Central memory CD4-positive, alpha-beta T cell (primary cell): ENCODE measurements at places on chromosomes 7 and 10.

- DNase-seq = no peak
Observed at GRCh38 chr7:107660381-107661080, at the start of gene SLC26A4. Gene SLC26A4 (plus strand): TSS chr7:107660828. CDS start chr7:107661642, 814 bp downstream.

- no peak for DNase-seq
Observed at GRCh38 chr7:7565746-7566650, 686 bp upstream of the MIOS start.

DNA sequence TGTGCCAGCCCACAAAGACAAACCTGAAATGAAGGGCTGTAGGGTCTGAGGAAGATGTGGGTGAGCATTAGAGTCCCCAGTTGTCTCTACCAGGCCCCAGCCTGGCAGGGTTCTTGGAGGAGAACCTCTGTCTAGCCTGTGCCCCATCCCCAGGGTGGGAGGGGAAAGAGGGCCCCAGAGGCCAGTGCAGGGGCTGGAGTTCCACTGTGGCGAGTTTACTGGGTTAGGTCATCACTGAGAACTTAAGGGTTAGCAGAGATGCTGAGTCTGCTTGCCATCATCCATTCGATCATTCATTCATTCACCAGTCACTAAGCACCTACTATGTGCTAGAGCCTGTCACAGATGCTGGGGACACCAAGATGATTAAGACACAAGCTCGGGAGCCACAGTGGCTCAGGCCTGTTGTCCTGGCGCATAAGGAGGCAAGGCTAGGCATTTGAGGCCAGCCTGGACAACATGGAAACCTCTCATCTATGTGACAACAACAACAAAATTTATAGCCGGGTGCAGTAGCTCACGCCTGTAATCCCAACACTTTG, 2.6 kb downstream of the ANKRD2 start:
- DNase-seq = no peak

DNA sequence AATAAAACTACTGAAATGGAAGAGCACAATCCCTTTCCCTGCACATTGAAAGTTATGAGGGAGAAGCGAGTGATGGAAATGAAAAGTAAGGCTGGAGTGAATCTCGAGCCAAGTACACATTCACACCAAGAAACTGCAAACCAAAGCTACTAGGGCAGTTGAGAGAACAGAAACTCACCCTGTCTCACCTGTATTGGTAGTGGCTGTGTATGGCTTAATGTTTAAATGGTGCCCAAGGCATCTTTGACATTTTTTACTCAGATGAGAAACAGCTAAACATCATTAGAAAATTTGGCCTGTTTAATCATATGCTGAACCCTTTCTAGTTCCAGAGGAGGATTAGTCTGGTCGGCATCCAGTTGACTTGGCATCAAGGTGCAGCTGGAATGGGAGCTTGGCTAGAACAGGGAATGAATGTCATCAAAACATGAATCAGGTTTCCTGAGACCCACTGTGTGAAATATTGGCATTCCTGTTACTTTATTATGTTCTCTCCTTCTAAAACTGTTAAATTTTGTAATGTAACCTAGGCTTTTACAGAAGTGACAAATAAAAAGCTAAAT, 840.8 kb downstream of the GRM8 start:
- no peak for DNase-seq

GRCh38 chr10:75094465-75094864, 17.0 kb upstream of the SAMD8 start:
- no peak for DNase-seq

DNA sequence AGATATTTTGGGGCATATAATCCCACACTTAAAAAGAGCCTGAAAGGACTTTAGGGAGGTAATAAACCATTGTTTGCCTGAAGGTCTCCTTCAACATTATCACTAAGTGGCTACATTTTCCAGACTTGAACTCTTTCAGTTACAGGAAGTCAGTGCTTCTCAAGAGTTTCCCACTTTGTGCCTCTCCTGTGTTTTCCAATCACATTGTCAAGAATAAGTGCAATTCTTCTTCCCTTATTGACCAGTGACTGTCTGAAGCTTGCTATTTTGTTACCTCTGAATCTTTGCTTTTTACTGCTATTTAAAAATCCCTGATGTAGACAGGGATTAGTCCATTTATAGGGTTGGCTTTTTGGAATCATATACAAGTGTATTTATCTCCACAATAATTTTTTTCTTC, 346.7 kb upstream of the ANKRD30A start:
- DNase-seq = no peak

DNA sequence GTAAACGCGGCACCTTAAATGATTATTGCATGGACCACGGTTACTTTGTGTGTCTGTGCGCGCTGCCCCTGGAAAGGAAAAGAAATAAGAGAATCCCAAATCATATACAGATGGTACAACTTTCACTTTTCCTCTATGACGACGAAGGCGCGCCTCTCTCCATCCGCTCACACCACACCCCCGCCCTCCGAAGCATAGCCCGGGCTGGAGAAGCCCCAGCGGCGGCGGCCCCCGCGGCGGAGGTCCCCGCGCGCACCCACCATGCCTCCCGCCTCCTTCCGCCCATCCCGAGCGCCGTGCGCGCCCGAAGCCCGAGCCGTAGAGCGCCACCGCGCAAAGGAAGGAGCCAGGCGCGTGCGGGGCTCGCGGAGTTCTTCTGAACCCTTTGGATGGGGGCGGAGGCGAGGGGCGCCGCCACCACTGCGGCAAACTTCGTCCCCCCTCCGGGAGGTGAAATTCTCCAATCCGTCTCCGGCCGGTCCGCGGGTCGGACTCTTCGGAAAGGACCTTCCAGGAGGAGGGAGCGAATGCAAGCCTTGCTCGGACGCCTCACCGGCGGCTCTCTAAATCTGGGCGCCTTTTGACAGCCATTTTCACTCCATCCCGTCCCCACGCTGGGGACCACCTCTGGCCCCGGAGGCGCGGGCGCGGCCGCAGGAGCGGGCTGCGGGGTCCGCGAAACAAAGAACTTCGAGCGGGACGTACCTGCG, 588 bp downstream of the GLI3 start:
- DNase-seq = no peak

DNA sequence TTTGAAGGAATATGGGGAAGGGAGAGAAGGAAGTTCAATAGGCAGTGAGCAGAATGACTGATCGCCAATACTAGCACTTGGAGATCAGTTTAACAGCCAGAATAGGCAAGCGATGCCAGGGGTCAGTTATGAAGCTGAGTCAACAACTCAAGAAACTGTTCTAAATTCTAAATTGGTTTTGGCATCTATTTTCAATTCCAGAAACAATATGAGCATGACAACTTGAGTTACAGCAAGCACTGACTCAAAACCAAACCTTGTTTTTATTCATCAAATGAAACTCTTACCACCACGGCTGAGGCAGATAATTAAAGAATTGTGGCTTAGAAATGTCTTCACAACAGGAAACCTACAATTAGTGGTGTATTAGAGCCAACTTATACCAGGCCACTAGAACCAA, 180.5 kb upstream of the ASAH2 start:
- no peak for DNase-seq

DNA sequence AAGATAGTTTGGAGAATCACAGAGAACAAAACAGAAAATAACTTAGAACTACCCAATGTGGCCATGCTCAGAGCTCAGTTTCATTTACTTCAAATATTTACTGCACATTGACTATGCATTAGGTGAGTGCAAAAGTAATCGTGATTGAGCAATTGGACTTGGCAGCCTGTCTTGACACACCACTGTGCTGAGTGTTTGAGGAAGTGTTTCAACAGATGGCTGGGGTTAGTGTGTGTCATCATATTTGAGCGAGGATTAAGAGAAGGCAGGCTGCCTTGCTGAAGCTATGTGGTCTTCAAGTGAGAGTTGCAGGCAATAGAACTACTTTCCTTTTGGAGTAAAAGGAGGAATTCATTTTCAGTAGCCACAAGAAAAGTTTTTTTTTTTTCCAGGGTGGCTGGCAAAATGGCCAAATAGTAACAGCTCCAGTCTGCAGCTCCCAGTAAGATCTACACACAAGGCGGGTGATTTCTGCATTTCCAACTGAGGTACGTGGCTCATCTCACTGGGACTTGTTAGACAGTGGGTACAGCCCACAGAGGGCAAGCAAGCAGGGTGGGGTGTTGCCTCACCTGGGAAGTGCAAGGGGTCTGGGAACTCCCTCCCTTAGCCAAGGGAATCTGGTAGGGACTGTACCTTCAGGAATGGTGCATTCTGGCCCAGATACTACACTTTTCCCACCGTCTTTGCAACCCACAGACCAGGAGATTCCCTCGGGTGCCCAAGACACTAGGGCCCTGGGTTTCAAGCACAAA, 37.6 kb downstream of the AKR1C4 start:
- DNase-seq = no peak

DNA sequence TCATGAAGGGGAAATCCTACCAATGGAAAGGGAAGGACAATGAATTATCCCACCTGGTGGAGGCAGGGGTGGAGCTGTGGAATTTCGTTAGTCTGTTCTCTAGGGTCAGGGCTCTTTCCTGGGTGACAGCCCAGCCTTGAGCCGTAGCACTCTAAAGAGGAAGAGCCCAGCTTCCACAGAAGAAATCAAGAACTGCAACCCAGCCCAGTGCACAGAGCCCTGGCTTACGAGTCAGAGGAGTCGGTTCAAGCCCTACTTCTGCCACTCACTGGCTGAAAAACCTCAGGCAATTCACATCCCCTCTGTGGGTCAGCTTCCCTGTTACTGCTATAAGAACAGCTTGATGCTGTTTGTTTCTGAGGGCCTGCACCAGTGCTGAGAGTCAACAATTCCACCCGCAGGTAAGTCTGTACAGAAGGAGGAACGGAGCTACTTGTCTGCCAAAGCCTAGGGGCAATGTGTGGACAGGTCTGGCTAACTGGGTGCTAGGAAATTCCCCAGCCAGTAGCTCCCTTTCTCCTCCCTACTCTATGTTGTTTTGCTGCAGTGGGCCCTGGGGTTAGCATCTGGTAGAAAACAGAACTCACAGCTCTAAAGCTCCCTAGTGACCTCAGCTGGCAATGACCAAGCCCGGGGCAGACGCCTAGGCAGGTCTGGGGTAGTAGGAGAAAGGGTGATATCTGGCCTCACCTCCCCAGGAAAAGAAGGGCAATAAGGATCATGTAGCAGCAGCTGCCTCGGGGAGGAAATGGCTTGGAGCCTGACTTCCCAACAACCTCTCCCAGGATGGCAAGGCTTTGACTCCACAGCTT, 3.3 kb downstream of the AVPI1 start:
- no peak for DNase-seq

DNA sequence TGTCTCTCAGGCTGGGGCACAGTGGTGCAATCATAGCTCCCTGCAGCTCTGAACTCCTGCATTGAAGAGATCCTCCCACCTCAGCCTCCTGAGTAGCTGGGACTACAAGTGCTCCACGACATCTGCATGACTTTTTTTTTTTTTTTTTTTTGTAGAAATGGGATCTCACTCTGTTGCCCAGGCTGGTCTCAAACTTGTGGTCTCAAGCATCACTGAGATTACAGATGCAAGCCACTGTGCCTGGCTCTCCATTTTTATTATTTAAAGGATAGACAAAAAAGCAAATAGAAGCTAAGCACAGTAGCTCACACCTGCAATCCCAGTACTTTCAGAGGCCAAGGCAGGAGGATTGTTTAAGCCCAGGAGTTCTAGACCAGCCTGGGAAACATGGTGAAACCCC, 13.0 kb upstream of the KCTD7 start:
- DNase-seq = no peak

- no peak for DNase-seq
Observed at GRCh38 chr7:85483177-85483576, 296.3 kb upstream of the SEMA3D start.

DNA sequence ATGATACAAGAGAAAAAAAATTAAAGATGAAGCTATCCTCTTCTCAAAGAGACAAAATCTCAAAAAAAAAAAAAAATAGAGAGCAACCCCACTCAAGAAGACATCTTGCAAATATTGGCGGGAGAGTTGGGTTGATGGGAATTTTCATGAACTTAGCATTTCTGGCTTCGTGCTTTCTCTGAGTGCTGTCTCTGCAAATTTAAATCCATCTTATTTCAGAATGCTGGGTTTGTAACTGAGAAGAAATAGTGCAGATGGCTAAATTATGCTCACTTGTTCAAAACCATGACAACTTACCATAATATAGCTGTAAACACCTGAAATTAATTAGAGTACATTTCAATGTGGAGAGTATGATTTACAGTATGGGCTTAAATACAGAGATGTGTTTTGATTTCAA, 484.8 kb upstream of the CELF2 start:
- DNase-seq = no peak

GRCh38 chr10:30702860-30703259, 73.3 kb upstream of the LYZL2 start:
- DNase-seq = no peak

DNA sequence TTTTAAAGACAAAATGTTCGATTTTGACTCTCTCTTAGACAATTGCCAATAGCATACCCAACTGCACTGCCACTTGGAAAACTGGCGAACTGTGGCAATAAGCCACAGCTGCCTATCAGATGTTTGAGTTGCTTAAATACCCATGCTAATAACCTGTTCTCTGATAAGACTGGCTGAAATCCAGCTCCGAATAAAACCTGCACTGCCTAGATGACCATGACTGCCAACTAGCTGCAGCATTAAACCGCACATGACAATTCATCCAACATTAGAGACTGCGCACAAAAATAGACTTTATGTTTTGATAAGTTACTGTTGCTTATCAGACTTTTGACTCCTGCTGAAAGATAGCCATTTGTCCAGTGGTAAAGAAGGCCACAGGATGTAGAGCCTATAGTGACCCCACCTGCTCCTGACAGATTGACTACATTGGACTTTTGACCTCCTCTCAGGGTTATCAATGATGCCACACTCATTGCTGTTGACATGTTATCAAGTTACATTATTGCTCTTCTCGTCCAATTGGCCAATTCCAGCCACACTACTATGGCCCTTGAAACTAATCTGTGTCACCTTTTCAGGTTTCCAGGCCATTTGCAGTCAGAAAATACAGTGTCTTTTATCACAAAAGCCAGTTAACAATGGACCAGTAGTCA, 299.0 kb downstream of the HGF start:
- DNase-seq = no peak
